ENCODE measurements at places on chromosomes 3 and 15. TPM values are rescaled to one million over a fixed set of nuclear protein-coding genes. Genes with fewer than 3 reads are reported as not detected.
A peak's percentile ranks its signal among the peaks of the same experiment; 100 is the strongest.

- H3K4me1 ChIP-seq, result no peaks in the 10 kb centered on the region
- H3K36me3 ChIP-seq, result no peaks in the 10 kb centered on the region
- H3K27ac ChIP-seq, result no peak overlapping the region
- DNase-seq, result no peak
These were observed 92.5 kb upstream of the ATP10A start for GRCh38 chr15:25955628-25956027.

DNA sequence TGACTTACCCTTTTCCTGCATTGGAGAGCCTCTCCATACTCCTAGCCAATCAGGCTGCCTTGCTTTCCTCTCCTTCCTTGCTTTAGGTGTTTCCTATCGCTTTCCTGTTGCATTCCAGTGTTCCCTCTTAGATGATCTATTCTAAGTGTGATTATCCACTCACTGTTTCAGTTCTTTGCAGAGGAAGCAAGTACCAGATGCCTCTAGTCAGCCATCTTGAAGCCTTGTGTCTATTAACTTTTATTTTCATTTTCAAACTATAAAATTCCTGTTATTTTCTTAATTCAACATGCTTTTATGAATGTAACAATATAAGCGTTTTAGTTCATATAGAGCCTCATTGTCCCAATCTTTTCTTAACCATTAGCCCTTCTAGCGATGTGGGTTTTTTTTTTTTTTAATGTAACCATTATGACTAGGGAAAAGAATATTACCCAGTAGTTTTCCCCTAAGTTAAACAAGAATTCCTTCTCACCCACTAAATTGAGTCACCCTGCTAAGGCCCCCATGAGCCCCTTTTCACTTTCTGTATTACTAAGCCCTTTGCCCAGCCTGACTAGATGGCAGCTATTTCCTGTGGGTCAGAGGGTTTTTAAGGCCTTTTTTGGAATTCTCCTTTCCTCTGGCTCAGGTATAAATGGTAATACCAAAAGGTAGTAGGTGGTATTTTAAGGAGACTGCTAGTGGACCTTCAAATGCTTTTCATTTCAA, 229.4 kb upstream of the CTNNB1 start:
- no peak overlapping the region for H3K4me3 ChIP-seq
- DNase-seq, result no peak
- H3K36me3 ChIP-seq, result no peaks in the 10 kb centered on the region
- H3K27me3 ChIP-seq, result no peaks in the 10 kb centered on the region

DNA sequence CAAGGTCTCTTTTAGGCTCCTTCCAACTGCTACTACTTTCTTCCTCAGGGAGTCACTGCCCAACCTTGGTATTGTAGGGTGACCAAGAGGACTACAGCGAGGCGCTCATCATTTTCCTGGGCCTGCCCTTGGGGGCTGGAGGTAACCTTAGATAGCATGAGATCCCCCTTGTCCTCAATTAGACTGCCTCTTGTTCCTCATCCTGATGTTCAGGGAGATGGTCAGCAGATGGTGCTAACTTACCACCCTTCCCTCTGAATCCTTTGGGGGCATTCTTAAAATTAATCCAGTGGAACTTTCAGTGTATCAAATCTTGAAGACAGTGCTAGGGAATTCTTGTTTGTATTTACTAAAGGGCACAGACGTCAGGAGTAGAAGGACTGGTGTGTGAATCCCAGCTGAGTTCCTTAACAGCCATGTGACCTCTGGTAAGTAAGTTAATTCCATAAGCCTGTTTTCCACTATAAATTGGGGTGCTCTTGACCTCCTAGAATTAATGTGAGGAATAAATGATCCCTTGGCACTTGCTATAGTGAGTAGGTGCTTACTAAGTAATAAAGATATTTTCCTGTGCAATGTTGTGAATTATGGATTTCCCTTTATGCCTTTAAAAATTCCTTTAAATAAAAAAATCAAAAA, 4.1 kb upstream of the CLPX start:
- H3K4me1 ChIP-seq, result peaks cover 3% of the 10 kb centered on the region
- peak; percentile 68 for DNase-seq
- H3K36me3 ChIP-seq, result no peaks in the 10 kb centered on the region
- H3K27me3 ChIP-seq, result no peaks in the 10 kb centered on the region
- no peak overlapping the region for H3K27ac ChIP-seq

GRCh38 chr15:40499931-40500330, 29.1 kb downstream of the CHST14 start:
- H3K4me3 ChIP-seq, result no peak overlapping the region
- DNase-seq, result no peak
- H3K36me3 ChIP-seq, result no peaks in the 10 kb centered on the region
- no peak overlapping the region for H3K27ac ChIP-seq

DNA sequence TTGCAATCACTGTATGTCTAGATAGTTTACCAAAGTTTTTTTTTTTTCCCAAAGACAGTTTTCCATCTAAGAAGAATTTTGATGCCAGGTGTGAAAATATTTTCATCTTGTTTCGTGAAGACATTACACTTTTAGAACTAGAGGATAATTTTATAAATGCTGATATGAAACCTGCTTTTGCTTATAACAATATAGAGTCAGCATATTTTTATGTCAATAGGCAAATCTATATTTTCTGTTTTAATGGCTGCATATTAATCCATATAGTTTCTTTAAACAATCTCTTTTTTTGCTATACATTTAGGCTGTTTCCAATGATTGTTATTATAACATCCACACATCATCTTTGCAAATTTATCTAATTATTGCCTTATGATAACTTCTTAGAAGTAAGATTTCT, 12.6 kb upstream of the INSYN1 start:
- H3K27ac ChIP-seq, result no peak overlapping the region
- H3K4me3 ChIP-seq, result no peak overlapping the region
- no peak for DNase-seq

ISLR2 gene
- not detected for total RNA-seq

ACKR2 gene
- not detected for total RNA-seq
